Activated CD4-positive, alpha-beta T cell treated with anti-CD3 and anti-CD28 coated beads, Interleukin-2, amount 50 U/mL, for 4 hours (primary cell): ENCODE measurements at places on chromosomes 3 and 15.

- DNase-seq = no peak
These were observed 245.1 kb upstream of the LRTM1 start for GRCh38 chr3:55172913-55173312.

GRCh38 chr15:67968564-67968963 is 85.6 kb upstream of the PIAS1 start:
- DNase-seq = no peak

DNA sequence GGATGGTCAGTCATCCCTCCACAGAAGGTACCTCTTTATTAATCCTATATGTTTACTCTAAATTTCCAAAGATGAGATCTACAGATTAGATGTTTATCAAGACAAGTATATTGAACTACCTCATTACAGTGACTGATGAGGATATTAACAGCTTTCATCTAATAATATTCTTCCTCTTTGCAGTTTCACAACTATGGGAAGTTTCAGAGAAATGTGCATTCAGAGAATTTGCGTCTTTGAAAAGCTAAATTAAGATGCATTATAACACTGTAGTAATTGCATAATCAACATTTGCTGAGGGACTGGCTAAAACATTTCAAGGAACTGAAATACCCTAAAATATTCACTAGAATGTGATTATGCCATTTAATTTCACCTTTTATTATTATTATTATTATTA is 46.7 kb downstream of the MCF2L2 start:
- no peak for DNase-seq

GRCh38 chr3:163438760-163439159 is 1639.5 kb downstream of the SI start:
- no peak for DNase-seq

DNA sequence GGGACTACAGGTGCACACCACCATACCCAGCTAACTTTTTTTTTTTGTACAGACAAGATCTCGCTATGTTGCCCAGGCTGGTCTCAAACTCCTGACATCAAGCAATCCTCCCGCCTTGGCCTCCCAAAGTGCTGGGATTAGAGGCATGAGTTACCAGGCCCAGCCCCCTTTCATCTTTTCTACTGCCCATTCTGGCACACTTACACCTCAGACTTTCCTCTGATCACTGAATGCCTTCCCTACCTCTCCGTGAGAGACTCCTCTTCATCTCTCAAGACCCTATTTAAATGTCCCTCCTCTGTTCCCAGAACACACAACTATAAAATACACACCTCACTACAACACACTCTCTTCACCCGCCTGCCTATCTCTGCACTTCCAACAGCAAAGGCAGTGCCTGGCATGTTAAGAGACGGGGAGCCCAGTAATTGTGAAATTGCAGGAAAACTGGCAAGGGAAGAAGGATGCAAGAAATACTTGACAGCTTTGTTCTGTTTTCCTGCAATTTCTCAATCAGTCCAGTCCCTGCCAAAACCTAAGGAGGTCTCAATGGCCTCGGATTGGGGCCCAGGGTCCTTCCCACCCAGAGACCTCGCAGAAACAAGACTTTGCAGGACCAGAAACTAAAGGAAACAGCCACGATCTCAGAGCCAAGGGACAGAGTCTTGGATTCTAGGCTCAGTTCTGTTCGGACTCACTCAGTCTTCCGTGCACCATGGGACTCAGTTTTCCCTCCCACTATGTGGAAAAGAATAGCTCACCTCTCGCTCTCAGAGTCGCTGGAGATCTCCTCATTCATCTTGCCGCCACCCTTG is 849 bp downstream of the RRP9 start:
- no peak for DNase-seq

DNA sequence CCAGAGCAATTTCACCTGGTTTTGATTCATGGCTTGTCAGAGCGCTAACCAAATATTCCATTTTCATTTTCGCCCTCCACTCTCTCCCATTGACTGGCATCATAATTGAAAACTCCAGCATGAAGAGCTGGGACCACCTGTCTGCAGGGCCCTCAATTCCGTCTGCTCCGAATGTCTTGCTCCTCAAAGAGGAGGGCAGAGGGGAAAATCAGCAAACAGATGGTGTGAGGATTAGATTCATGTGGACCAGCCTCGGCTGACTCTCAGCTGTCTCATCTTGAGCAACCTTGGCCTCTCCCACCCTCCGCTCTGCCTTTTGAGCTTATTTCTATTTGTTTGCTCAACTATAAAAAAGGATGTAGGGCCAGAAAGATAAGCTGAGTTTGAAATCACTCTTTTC is 512.2 kb upstream of the PPP2R3A start:
- no peak for DNase-seq

DNA sequence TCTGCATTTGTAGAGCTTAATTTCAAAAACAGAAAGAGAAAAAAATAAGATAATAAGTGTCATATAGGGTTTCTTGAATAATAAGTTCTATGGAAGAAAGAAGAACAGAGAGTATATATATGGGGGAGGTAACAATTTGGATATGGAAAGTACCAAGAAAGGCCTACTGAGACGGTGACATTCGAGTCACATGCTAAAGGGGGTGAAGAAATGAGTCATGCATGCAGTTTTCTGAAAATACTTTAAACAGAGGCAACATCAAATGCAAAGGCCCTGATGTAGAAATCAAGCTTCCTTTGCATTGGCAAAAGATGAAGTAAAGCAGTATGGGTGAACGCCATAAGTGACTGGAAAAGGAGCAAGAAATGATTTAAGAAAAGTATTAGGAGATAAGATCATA is 371.6 kb upstream of the ZNF385D start:
- no peak for DNase-seq

DNA sequence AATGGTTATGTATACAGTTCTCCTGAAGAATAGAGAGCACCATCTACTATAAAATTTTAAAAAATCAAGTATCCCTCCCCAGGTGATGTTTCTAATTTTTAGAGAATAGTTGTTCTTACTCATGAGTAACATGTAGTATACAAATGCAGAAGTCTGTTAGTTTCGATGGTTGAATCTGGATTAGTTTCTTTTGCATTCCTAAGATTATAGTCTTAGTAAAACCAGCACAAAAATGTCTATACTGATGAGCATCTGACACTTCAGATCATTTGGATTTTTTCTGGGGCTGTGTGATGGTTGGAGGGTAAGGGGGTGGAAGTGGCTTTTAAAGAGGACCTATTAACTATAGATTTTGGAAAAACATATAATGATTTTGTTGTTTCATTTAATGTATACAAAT is 167.3 kb upstream of the SGO1 start:
- DNase-seq = no peak

DNA sequence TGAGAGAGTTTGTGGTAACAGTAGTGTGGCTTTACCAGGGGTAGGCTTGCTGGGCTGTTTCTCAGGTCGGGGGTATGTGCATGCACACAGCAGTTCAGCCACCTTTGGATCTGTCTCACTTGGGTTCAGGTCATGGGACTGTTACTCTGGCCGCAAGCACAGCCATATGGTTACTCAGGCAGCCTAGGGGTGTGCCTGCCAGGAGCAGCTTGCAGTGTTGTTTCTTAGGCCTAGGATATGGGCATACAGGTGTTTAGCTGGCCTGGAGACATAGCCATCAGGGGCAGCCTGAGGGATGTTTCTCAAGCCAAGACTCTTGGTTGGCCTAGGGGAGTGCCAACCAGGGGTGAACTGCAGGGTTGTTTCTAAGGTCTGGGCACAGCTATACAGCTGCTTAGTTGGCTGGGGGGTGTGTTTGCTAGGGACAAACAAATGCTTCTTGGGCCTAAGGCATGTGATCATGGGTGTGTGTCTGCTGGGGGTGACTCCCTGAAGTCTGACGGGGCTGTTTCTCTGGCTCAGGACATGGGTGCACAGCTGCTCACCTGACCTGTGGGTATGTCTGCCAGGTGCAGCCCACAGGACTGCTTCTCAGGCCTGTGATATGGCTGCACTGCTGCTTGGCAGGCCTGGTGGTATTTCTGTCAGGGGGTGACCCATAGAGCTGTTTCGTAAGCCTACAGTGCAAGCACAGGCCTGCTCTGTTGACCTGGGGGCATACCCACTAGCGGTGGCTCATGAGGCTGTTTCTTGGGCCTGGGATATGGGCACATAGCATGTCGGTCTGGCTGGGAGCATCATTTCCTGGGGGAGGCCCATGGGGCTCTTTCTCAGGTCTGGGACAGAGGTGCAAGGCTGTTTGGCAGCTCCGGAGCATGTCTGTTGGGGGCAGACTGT is 168.0 kb upstream of the THRB start:
- DNase-seq = no peak

DNA sequence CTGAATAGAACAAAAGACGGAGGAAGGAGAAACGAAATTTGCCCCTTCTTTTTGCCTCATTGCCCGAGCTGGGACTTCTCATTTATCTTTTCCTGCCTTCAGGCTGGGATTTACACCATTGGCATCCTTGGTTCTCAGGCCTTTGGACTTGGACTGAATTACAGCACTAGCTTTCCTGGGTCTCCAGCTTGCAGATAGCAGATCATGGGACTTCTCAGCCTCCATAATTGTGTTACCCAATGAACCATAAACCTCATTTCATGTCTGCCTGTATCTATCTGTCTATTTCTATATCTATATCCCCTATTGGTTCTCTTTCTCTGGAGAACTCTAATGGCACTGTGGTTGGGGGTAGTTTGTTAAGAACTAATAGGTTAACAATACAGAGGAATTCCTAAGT is 31.5 kb upstream of the CTXND1 start:
- no peak for DNase-seq

- DNase-seq = no peak
These were observed 45.7 kb upstream of the SKOR1 start for GRCh38 chr15:67779549-67780111.

- no peak for DNase-seq
These were observed 50.3 kb downstream of the ZMAT3 start for GRCh38 chr3:179021119-179021903.

DNA sequence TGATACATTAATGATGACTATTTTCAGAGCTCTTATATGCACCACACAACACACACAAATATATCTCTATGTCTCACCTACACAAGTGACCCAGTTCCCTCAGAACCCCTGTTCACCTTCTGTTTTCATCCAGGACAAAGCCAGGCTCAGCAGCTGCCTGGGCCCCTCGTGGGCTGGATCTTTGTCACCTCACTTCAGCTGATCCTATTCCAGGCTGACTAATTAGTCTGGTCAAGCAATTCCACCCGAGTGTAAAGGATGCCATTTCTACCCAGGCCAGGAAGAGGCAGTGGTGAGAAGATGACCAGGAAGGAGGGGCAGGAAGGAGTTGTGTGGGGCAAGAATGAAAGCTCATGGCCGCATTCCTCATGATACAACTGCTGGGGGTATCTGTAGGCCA is 62.3 kb downstream of the DHX30 start:
- no peak for DNase-seq

- DNase-seq = no peak
These were observed 231.3 kb downstream of the LPP start for GRCh38 chr3:188385295-188385694.

DNA sequence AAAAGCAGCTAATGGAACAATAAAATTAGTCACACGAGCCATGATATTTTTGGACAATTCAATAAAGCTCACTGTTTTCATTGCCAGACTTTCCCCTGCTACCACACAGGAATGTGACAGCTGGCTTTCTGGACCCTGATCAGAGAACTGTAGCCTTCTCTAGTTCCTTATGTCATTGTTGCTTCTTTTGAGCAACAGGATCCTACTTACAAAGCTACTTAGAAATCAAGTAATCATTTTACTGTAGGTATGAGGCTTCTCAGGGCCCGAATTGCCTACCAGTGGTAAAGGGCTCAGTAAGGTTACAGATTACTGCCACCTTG is 94.3 kb upstream of the AADACL2 start:
- DNase-seq = no peak

- DNase-seq = no peak
These were observed 25.7 kb upstream of the MYRIP start for GRCh38 chr3:39783680-39784079.

- no peak for DNase-seq
These were observed 1.2 kb downstream of the SLC22A13 start for GRCh38 chr3:38266810-38267209.

GRCh38 chr3:69462022-69462825 is 76.3 kb upstream of the FRMD4B start:
- DNase-seq = no peak

DNA sequence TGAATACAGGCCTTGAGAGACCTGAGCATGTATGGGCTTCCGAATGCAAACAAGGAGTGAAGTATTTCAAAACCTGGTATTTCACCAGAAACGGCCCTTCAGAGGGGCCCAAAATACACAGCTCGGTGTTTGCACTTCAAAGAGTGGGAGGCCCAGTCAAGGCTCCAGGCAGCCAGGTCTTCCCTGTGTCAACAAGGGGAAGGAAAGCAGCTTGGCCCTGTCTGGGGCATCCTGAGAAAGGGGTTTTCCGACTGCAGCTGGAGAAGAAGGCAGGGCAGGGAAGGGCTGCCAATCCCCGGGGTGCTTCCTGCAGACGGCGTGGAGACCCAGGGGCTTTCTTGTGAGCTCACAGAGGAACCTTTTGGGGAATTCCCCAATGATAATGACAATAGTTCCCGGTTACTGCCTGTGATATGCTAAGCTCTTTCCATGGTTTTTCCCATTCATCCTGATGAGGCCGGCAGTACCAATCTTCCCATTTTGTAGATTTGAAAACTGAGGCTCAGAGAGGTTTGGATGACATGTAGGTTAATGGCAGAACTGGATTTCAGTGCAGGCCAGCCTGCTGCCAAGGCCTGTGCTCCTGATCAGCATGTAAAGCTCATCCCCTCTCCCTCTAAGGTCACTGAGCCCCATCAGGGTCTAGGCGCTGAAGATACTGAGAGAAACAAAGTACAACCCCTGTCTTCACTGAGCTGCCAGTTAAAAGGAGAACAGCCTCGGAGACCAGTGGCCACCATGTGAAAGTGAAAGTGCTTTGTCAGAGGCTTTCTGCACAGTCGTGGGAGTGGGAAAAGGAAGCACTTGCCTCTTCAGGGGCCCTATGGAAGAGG is 43.0 kb upstream of the TLE3 start:
- peak; percentile 15 for DNase-seq

GRCh38 chr15:58770519-58770856 is 614 bp upstream of the MINDY2 start:
- DNase-seq = no peak

DNA sequence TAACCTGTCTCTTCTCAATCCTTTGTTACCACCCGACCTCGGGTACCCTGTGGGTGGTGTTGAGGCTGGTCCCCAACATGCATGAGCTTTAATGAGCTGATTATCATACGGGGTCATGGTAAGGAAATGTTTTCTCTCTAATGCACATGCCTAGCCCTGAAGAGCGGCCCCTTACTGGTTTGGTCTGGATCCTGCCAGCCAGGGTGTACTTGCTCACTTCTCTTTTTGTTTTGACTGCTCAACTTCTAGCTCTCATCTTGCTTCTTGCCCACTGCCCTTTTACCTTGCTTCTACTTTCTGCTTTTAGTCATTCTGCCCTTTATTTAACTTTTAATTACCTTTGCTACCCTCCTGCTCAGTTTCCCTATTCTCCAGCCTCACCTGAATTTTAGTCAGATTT is 44.3 kb upstream of the ACAD9 start:
- no peak for DNase-seq

- DNase-seq = peak; percentile 27
These were observed 42.1 kb upstream of the TASOR start for GRCh38 chr3:56725175-56725574.

DNA sequence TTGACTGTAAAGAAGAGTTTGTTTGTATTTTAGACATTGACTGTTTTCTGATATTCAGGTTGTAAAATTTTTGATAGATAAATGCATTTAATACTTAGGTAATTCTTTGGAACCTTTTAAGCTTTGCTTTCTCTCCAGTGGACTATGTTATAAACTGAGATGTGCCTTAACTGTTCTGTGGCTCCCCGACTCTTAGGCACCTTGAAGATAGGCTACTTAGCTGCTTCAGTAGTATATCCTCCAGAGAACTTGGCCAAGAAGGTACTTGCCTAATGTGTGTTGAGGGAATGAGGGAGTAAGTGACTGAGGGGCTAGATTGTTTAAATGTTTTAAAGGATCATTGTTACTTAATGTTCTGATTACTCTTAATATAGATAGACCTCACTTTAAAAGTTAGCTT is 141.3 kb upstream of the LRRFIP2 start:
- DNase-seq = no peak
